ENCODE measurements at places on chromosomes 12 and 14. TPM values are rescaled to one million over a fixed set of nuclear protein-coding genes. Genes with fewer than 3 reads are reported as not detected.

The KCNJ8 gene
- 19.0 TPM for polyA plus RNA-seq

The OR10G2 gene
- polyA plus RNA-seq: not detected

The CD163L1 gene
- 2.2 TPM for polyA plus RNA-seq

The KRT6A gene
- polyA plus RNA-seq: not detected

The CCDC177 gene
- polyA plus RNA-seq: 0.05 TPM

The NRL gene
- polyA plus RNA-seq: 2.6 TPM

DNA sequence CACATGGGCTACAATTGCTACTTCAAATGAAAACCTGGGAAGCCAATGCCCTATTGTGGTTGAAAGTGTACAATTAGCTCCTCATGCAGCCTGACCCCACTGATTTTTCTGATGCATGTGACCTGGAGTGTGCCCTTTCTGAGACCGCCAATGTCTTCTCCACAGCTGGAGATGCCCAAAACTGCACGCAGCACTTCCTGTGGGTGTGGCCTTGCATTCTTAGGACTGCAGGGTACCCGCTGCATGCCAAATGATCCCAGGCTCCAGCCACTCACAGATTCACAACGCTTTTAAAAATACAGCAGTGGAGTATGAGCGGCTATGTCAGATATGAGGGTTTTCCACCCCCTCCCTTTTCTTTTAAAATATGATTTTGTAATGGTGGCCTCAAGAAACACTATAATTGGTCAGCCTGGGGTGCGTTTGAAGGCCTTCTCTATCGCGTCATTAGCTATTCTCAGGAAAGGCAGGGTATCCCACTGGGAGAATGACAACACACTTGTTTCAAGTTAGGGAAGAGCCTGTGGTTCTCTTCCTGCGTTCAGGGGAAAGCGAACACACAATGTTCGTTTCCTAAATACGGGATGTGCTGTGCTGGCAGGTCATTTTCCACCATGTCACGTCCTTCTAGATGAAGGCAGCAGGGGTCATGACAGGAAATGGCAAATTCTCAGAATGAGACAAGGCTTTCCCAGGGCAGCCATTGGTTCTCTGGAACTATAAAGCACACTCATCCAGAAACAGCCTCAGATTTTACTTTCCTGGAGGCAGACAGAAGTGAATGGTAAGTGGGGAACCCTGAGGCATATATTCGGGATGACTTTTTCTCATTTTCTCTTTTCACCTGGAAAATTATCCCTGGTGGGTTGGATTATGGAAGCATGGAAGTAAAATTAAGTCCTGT lies at the start of gene APOLD1:
TSS of gene APOLD1 (plus strand) at position 749 of the 904 bp plus-strand sequence. CDS start at position 782, 33 bp downstream.
- DNase-seq: no peak

DNA sequence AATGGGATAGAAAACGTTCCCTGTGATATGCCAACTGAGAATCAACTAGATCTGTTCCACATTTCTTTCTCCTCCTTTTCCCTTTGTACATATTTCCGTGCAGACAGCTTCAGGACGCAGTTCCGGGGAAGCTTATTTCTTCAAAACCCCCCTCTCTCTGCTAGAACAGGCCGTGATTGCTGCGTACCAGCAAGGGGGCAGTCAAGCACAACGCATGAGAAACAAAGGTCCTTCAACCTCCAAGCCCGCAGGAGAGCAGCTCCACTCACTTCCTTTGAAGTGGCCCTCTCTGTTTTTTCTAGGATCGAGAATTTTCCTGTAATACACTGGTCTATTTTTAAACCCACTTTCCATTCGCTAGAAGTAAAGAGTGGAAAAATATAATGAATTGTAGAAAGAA lies 80.8 kb downstream of the ZNF664 start:
- peak; percentile 80 for DNase-seq

DNA sequence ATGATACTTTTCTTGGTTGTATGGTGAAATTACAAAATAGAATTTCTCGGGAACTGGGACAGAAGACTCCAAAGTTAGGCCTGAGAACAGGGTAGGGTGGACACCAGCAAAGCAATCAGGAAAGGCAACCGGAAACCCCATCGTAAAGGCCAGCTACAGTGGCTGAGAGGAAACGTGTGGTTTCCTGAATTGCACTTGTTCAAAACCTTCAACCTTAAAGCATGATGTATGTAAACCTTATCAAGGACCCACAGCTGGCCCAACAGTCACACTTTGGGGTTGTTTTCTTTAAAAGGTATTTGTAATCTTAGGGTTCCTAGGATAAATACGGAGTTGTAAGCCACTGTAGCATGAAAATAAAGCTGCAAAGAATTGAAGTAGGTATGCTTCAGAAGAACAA lies 2.2 kb upstream of the PTGDR start:
- no peak for DNase-seq

- no peak for DNase-seq
Measured at GRCh38 chr12:107122452-107122958, 29.2 kb upstream of the CRY1 start.

- DNase-seq: no peak
Measured at GRCh38 chr14:39762576-39763401, 330.6 kb upstream of the FBXO33 start.

DNA sequence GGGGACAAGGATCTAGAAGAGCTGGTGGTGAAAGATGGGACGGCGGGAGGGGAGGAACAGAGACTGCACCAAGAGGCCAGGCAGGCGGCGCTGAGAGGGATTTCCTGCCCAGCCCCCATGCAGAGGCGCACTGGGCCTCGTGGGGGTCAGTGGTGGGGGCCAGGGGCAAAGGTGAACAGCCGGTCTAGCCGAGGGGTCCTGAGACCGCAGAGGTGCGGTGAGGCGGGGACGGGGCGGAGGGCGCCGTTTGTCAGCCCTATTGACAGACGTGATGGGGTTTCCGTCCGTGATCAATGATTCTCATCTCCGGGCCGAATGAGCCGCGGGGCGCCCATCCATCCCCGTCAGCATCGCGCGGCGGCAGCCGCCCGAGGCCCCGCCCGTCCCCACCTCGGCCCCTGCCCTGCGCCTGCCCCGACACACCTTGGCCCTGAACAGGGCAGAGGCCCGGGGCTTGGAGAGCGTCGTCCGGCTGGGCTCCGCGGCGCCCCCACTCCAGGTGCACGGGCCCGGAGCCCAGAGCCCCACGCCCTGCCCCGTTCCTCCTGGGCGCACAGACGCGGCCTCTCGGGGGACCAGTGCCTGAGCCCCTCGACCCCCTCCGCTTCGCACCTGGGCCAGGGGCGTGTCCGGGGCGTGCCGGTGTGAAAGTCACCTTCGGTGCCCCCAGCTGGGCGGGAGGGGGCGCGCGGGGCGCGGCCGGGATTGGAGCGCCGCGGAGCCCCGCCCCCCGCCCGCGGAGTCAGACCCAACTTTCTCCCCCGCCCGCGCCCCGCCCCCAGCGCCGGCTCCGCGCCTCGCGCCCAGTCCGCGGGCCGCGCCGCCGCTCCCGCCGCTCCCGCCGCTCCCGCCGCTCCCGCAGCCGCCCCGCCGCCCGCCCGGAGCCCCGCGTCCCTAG lies at the start of gene NXPH4:
TSS of gene NXPH4 (plus strand) at position 781 of the 898 bp plus-strand sequence. CDS start 176 bp downstream, outside the sequence.
- no peak for DNase-seq

GRCh38 chr14:54709444-54709843 lies 142.5 kb downstream of the SAMD4A start:
- no peak for DNase-seq

GRCh38 chr12:77152623-77153193 lies 87.3 kb upstream of the E2F7 start:
- peak; percentile 60 for DNase-seq

DNA sequence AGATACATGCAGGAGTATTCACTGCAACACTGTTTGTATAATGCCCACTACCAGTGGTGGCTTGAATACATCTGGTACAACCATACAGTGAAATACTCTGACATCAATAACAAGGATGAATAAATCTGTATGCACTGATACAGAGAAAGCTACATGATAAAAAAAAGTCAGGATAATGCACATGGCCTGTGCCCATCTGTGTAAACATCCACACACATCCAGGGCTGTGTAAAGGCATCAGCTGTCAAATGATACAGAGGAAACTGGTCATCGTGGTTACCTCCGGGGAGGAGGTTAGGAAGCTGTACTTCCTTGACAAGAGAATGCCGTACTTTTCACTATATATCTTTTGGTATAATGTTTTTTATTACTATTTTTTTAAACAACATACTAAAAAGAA lies 176.6 kb downstream of the FOXN3 start:
- no peak for DNase-seq

- no peak for DNase-seq
Measured at GRCh38 chr14:24725311-24725710, 91.3 kb upstream of the GZMB start.

- no peak for DNase-seq
Measured at GRCh38 chr12:112985642-112986290, 7.4 kb downstream of the OAS2 start.

GRCh38 chr14:99873653-99874052 lies 80.4 kb downstream of the EML1 start:
- no peak for DNase-seq

DNA sequence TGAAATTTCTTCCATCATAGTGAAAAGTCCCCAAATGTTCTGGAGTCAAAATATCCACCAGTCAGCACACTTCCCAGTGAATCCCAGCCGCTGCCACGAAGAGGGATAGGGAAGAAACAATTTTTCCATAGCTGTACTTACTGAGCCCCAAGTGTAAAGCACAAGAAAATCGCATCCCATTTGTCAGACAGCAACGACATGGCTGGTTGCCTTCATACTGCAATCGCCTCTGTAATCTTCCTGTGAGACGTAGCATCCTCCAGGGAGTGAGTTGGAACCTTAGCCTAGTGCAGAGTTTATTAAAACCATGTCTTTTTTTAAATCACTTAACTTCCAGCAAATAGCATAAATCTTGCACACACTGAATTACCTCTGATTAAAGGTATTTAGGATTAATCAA lies 56.8 kb downstream of the GNG2 start:
- DNase-seq: no peak

DNA sequence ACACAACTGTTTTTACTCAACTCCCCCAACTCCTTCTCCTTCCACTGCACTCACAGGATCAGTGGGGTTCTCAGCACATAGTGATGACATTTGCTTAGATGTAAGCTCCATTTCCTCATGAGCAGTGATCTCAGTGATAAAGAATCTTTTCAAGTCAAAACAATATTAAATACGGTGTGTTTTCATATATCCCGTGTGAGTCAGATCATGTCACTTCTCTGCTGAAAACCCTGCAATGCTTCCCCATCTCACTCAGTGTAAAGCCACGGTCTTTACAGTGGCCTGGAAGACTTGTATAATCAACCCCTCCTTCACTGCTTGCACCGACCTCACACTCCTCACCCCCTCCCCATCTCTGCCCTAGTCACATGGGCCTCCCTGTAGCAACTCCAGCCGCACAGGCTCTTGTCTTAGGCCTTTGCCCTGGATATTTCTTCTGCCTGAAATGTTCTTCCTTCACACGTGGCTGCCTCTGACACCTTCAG lies 149.7 kb upstream of the ARHGAP5 start:
- DNase-seq: peak; percentile 55

DNA sequence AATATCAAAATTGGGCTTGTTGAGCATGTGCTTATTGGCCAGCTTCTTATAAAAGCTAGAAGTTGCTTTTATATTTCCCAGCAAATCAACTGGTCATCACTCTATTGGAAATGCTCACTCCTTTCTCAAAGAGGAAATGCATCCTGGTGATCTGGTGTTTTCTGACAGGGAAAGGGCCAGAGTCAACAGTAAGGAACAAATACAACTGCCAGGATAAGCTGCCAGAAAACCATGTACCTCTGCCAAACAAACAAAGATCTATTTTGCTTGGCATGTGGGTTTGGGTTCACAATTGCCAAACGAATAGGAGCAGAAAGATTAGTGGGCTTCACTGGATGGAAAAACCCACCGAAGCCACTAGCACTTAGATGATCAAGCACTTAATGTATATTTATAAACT lies 126.9 kb upstream of the PDZRN4 start:
- DNase-seq: no peak

- DNase-seq: no peak
Measured at GRCh38 chr12:90945070-90945649, 9.8 kb downstream of the CCER1 start.

DNA sequence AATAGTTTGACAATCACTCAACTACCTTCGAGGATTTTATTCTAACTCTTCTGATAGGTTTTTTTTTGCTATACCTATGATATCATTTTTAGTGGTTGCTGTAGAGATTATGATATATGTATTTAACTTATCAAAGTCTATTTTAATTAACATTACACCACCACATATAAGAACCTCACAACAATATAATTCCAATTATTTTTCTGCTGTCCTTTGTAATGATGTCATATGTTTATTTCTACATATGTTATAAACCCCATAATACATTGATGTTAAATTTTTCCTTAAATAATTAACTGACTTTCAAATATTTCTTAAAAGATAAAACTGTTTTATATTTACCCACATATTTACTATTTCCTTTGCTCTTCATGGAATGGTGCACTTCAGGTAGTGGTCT lies 103.4 kb upstream of the KITLG start:
- no peak for DNase-seq

- no peak for DNase-seq
Measured at GRCh38 chr14:51860825-51861499, 550 bp downstream of the GNG2 start.

GRCh38 chr14:34874386-34875030 lies 652 bp downstream of the BAZ1A start:
- DNase-seq: peak; percentile 62

DNA sequence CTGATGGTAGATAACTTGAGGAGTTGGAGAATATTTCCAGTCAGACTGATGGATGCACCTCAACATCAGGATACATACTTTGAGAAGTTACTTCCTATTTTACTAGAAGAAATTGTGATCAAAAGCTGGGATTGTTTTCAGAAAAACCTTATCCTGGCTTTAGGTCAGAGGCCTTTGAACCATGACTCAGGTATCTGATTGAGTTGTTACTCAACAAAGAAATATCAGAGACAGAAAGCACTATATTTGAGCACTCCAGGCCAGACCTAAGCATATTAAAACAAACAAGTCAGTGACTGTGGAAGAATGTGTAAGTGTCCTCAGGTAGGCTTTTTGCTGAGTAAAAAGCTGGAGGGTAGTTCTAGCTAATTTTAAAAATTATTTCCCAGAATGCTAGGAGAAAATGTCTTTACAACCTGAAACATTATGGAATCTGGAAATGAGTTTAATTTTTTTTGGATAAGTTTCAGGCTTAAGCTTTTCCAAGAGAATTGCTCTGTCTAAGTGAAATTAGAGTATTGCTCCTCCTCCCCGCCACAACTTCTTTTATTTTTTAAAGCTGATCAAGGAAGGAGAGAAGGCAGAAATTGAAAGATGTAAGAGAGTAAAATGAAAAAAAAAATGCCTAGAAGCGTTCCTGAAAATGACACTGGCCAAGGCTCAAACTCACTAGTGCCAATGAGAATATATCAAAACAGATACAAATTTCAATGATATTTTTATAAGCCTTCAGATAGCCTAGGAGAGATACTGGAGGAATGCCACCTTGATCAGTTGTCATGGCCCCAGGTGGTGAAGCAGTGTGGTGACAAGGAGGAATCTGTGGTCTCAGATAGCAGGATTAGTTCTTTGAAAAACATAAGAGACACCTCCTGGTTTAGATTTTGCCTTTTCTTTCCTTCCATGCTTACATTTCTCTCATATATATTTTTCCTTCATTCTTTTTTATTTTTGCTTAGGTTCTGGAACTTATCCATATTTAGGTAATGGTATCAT lies 790.3 kb downstream of the TMTC2 start:
- no peak for DNase-seq
